ENCODE measurements at places on chromosomes 1 and 21.

GRCh38 chr1:239260842-239261241 lies 125.5 kb upstream of the CHRM3 start:
- H3K27ac ChIP-seq = no peak overlapping the region
- no peaks in the 10 kb centered on the region for H3K27me3 ChIP-seq
- no peak overlapping the region for H3K4me3 ChIP-seq
- H3K4me1 ChIP-seq = peaks cover 4% of the 10 kb centered on the region
- no peak for DNase-seq

DNA sequence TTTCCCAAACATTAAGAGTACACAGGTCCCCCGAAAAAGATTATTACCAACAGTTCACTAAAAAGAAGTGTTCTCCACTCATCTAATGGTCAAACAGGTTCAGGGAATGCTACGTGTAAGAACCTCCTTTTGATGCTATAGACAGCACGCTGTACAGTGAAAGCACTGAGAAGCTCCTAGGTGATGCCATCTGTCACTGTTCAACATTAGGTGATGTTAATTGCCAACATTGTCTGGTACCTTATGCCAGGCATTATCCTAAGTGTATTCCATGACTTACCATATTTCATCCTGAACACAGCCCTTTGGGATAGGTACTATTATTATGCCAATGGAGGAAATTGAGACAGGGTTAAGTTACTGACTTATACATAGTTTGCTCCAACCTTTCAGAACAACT lies 82.1 kb downstream of the DAB1 start:
- no peak overlapping the region for H3K27ac ChIP-seq
- H3K4me3 ChIP-seq = no peak overlapping the region
- no peaks in the 10 kb centered on the region for H3K36me3 ChIP-seq
- DNase-seq = no peak
- peaks cover 30% of the 10 kb centered on the region for H3K27me3 ChIP-seq

GRCh38 chr1:29639156-29639736 lies 402.9 kb downstream of the PTPRU start:
- no peak overlapping the region for H3K4me3 ChIP-seq
- H3K36me3 ChIP-seq = no peaks in the 10 kb centered on the region
- no peaks in the 10 kb centered on the region for H3K4me1 ChIP-seq
- no peak for DNase-seq
- H3K27me3 ChIP-seq = peaks cover 28% of the 10 kb centered on the region

DNA sequence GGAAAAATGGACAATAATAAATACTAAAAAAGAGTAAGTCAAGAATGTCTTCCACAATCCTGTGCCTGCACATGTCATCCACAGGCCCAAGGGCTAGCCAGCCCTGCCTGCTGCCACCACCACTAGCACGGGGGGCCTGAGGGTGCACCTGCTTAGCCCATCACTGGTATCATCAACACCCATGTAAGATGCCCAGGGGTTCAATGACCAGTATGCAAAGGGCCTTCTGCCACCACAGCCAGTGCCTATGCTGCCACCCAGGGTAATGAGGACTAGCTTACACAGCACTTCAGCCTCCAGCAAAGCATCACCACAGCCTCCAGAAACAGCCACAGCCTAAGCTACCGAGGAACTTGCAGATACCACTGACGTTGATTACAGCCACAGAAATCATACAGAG lies 46.3 kb downstream of the POFUT2 start:
- H3K36me3 ChIP-seq = peaks cover 10% of the 10 kb centered on the region
- peaks cover 2% of the 10 kb centered on the region for H3K27me3 ChIP-seq
- H3K4me1 ChIP-seq = no peaks in the 10 kb centered on the region
- no peak overlapping the region for H3K4me3 ChIP-seq

GRCh38 chr1:19034721-19035120 lies 78.2 kb upstream of the IFFO2 start:
- H3K4me1 ChIP-seq = peaks cover 19% of the 10 kb centered on the region
- H3K36me3 ChIP-seq = no peaks in the 10 kb centered on the region
- H3K27ac ChIP-seq = no peak overlapping the region
- DNase-seq = no peak
